ENCODE measurements at places on chromosomes 4 and X.

DNA sequence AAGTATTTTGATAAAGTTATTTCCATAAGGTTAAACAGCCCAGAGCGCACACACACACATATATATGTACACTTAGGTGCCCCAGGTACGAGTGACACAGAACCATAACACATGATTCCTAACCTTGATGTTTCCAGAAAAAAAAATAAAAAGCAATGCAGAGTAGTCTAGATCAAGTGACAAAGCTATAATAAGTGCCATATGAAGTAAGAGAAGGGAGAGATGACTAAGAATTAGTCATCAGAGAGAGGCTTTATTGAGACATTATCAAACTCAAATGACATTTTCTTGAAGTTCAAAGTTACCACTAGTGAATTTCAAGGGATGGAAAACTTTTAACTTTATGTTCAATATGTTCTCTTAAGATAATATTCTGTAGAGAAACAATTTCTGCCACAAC, 215.0 kb downstream of the HTR2C start:
- no peak for DNase-seq

DNA sequence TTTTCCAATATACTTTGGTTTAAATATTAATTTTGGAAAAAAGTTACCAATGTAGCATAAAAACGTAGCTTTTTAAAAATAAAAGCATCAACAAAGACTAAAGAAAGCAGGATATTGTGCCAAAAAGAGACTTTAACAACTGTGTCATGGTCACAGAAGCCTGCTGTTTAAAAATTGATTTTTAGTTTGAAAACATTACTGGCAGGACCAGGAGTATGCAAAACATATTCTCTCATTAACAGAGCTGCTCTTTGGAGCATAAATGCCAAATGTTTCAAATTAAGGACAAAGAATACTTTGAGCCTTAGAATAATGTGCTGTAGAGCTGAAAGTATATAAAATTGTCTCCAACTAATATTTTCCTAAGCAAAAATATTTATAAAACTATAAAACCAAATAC, 279.0 kb downstream of the ARAP2 start:
- no peak for DNase-seq

DNA sequence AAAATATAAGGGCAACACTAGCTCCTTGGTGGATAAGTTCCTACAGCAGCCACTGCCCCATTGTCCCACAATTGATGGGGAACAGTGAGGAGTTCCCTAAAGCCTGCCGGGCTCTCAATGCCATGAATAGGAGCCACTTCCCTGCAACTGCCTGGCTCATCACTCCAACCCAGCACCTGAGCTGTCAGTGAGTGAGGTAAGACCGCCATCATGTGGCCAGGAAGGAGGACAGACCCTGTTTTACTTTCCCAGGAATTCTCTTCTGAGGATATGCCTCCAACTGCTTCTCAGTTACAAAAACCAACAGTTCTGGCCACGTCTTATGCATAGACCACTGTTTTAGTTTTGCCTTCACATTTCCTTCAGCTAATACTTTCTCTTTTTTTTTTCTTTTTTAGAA, 45.5 kb downstream of the SRPX start:
- no peak for DNase-seq

GRCh38 chr4:34814266-34814665, 1430.0 kb downstream of the ARAP2 start:
- DNase-seq, result no peak

DNA sequence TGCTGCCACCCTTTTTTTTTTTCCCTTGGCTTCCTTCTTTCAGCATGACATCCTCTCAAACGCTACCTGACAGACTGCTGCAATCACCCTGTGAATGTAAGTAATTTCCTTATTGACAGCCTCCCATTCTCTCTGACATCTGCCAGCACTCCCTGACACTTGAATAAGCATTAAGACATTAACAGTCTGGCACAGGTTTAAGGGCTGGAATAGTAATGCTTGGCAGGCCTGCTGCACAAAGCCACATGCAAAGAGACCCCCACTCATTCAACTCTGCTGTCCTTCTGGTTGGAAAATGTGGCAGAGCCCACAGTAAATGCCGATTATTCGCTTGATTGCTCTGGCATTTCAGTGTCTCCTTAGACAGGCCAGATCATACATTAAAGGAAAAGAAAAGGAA, 28.1 kb upstream of the RASGEF1B start:
- DNase-seq, result no peak

DNA sequence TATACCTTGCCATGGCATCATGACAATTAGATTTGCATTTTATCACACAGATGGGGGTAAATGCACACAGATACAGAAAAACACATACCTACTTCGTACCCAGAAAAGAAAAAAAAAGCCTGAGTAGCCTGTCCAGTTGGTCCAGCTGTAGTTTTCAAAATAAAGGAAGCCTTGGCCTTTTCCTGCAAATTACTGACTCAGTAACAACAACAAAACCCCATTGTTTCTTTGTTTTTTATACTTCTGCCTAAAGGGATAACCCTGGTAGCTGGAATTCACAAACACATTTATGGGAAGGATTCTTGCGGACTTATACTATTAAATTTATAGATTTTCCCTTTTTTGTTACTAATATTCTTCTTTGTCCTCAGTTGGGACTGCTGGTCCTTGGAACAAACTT, 156.4 kb upstream of the PCDH10 start:
- no peak for DNase-seq

Measured in stimulated activated CD8-positive, alpha-beta memory T cell treated with anti-CD3 and anti-CD28 coated beads, Interleukin-15, amount 100 ng/mL, for 4 hours (primary cell).